Amniotic stem cell (primary cell): ENCODE measurements at places on chromosomes 7 and 10.
A peak's percentile ranks its signal among the peaks of the same experiment; 100 is the strongest.

GRCh38 chr10:87177-88080, 38.3 kb upstream of the TUBB8 start:
- DNase-seq = no peak

DNA sequence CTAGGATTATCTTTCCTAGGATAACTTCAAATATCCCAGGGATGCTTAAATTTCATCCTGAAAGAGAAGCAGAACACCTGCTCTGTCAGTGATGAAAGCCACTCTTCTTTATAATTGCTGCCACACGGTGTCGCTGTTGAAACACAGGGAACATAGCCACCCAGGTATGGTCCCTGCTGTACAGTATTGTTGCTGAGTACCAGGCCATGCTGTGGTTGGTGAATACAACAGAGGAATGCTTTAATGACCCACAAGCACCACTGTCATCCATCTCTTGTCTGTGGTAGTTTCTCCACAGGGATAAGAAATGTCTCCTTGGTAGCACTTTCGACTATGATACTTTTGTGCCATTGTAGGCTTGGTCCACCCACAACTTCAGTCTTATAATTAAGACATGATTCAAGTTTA, 70.6 kb upstream of the STARD3NL start:
- no peak for DNase-seq

DNA sequence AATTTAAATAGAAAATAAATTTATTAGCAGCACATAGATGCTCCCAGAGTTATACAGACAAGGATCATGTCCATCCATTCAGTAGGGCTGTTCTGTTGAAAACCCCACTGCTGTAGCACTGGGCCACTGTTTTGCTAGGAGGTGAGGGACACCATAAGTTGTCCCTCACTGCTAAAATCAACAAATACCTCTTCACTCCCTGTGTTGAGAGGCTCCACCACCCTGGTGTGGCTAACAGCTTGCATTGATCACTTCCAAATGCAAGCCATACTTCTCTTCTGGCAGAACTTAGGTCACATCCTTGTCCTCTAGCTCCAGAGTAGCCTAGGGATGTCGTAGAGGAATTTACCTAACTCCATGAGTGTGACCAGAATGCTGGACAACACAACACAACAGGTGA, 55.4 kb downstream of the MDFIC start:
- no peak for DNase-seq

GRCh38 chr7:122886357-122887081, at the start of gene CADPS2:
TSS of gene CADPS2 (minus strand) at chr7:122886460. CDS start at chr7:122886337, 123 bp downstream.
- peak; percentile 84 for DNase-seq

DNA sequence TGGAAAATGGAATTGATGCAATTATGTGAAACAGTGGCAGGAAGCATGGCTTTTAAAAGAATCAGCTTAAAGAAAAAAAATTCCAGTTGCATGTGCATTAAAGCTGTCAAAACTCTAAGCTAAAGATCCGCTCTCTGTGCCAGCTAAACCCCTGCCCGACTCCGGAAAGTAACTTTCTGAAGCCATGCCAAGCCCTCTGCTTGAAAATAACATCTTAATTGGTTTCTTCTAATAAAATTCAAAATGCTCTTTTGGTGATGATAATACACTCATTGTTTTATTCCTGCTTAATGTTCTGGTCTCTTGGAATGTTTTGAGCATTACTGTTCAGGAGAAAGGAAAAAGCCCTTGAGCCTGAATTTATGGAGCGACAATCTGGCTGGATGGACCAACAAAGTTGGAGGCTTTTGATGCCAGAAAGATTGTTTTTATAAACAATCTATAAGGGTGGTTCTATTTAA, 11.7 kb downstream of the SEMA3C start:
- no peak for DNase-seq

DNA sequence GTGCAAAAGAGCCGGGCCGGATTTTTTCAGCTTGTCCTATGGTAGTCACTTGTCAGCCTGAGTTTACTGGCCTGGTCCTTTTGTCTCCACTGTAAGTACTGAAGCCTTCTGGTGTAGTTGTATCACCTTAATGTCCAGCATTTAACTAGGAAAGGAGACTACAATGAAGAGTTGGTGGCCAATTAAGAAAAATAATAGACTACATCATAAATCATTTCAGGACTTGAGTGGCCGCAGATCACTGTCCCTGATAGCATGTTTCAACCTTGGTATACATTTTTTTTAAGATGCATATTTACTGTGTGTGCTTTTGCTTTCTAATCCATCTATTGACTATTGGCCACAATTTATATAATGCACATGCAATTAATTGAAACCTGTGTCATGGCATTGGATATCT, 6.1 kb downstream of the FZD1 start:
- no peak for DNase-seq

- no peak for DNase-seq
Observed at GRCh38 chr10:11447586-11447985, 163.9 kb downstream of the USP6NL start.
